ENCODE measurements at places on chromosomes 2 and 18. TPM values are rescaled to one million over a fixed set of nuclear protein-coding genes. Genes with fewer than 3 reads are reported as not detected.
A peak's percentile ranks its signal among the peaks of the same experiment; 100 is the strongest.

GRCh38 chr18:57008001-57008686, 138.7 kb upstream of the BOD1L2 start:
- DNase-seq, result peak; percentile 43

ZNF804A gene
- not detected for total RNA-seq

DNA sequence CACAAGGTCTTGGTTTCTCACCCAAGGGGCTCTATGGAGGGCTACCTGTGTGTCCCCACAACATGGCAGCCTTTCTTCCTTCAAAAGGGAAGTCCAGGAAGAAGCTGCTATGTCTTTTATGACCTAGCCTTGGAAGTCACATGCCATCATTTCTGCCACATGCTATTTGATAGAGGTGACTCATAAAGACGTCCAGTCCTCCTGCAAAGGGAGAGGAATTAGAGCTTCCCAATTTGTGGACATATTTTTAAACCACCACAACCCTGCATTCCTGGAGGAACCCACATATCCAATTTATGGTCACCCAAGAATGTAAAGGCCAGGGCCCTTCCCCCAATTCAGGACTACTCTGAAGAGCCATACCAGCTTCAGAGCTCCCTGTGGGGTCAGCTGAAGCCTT, 246.2 kb downstream of the CYP26B1 start:
- DNase-seq, result no peak

- no peak for DNase-seq
Observed at GRCh38 chr2:69188182-69188900, 175.4 kb downstream of the ANTXR1 start.

GRCh38 chr18:76932026-76932819, 109.9 kb downstream of the ZNF236 start:
- peak; percentile 92 for DNase-seq

CHRND gene
- total RNA-seq, result not detected

DNA sequence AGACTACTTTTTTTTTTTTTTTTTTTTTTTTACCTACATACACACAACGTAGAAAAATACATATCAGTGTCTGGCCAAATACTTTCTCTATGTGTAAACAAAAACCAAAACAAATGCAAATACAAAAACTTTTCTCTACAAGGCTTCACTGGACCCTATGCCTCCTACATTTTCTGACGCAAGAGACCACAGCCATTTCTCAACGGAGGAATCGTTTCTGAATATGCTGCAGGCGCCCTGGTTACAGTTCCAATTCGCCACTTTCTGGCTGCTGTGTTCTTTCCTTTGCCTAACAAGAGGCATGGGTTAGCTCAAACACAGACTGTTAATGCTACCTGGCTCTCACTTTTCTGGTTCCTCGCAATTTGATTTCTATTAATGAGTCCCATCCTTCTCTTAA, 96.4 kb downstream of the EPB41L3 start:
- no peak for DNase-seq

GRCh38 chr2:220660277-220661145, 911.6 kb downstream of the EPHA4 start:
- DNase-seq, result no peak

- no peak for DNase-seq
Observed at GRCh38 chr2:185757356-185757755, 18.8 kb downstream of the FSIP2 start.

GRCh38 chr18:63320975-63321265, 1.4 kb upstream of the BCL2 start:
- no peak for DNase-seq

IL36A gene
- not detected for total RNA-seq

NDC80 gene
- total RNA-seq, result 0.44 TPM

- DNase-seq, result peak; percentile 82
Observed at GRCh38 chr2:233053928-233054784, 6.0 kb upstream of the INPP5D start.

GRCh38 chr2:107374249-107374648, 452.4 kb upstream of the RGPD4 start:
- no peak for DNase-seq

DNA sequence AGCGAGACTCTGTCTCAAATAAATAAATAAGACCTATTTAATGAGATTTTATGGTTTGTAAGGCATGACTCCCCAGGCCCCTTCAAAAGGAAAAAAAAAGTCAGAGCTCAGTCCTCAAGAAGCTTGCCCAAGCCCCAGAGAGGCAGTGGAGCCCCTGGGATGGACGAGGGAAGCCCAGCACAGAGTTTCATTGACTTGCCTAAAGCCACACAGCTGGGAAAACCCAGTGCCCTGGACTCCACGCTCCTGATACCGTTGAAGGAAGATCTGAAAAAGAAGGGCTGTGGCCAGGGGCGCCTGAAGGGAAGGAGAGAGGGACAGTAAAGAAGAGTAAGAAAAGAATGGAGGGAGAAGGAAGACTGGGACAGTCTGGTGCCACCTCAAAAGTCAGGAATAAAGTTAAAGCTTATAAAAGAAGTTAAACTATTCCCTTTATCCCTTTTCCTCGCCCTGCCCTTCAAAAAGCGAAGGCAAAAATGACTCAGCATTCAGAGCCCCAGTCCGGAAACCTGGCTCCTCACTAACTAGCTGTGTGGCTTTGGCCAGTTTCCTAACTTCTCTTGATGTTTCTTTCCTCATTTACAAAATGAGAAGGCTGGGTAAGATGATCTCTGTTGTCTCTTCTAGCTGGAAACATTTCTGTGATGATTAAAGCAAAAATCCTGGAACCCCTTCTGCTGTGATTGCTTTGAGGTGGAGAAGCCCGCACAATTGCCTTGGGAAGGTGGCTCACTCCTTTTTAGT, 46.7 kb downstream of the LYPD1 start:
- no peak for DNase-seq

DNA sequence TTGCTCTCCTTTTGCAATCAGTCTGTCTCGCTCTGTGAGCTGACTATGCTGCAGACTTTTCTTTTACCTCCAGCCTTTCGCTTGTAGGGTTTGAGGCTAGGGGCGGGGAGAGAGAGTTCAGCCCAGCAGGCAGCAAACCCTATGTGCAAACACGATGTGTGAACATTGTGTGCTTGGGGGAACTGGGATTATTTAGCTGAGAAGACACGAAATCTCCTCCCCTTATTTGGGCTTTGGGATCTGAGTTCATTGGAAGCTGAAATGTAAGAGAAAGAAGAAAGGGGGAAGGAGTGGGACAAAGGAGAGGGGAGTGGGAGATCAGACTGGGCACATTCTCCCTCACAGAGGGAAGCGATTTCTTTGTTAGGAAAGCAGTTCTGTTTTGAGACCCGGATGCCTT, 189.6 kb upstream of the TNP1 start:
- DNase-seq, result no peak

CCDC195 gene
- total RNA-seq, result not detected

DNA sequence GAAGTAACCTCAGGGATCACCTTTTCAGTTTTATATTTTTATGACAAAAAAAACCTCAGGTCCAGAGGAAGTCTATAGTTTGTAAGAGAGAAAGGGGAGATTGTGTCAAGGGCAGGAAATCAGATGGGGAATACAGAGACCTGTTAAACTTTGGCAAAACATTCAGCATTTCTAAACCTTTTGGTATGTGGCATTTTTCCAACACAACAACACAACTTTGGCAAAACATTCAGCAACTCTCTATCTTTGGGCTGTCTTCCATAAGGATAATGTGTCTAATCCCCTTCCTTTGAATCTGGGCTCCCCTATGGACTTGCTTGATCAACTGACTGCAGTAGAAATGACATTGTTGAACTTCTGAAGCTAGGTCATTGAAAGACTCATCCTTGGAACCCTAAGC, 220.6 kb upstream of the CCDC68 start:
- no peak for DNase-seq

DNA sequence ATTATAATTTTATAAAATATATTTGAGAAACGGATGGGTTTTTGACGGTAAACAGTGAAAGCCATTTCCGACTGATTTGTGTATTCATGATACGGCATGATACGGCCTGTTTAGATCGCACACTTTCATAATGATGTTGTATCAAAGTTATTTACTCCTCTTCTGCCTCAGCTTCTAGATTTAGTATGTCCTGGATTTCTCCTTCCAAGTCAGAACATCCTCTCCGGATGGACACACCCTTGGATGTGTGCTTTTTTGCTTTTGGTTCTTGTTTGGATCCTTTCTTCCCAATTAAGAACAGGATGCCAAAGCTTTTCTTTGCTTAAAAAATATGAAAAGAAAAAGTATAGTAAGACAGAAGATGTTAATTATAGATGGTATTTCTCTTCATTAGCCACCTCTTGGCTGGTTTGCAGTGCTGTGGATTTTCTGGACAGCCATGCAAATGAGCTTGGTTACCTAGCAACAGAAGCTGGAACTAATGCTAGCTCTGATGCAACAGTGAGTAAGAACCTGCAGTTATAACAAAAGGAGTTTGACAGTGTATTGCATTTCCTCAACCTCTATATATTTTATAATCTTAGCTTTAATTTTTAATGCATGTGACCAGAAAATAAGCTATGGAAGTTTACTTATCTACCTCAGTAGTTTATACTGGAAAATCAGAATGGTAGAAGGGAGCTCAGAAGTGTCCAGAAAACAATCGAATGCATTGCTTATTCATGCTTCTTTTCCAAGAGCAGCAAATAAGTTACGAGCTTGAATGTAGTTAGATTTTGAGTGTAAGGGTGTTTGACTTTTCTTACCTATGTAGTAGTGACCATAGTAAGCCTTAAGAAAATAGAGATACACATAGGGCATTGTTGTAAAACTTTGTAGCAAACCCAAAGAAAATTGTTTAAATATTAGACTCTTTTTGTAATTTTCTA, 27.9 kb downstream of the RMND5A start:
- no peak for DNase-seq

G6PC2 gene
- not detected for total RNA-seq

DNA sequence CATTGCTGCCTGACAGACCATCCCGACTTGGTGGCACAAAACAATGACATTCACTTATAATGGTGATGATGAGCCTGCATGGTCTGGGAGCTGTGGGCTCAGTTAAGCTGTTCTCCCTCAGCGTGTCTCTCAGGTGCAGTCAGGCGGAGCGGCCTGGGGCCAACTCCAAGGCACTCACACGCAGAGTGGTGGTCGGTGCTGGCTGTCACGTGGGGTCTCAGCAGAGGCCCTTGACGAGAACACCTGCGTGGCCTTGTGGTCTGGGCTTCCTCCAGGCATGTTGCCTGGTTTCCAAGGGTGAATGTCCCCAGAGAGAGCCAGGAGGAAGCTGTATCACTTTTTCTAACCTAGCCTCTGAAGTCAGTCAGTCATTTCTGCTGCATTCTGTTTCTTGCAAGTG, 29.8 kb downstream of the ARMC9 start:
- DNase-seq, result no peak

- no peak for DNase-seq
Observed at GRCh38 chr18:77530732-77531131, 281.1 kb downstream of the GALR1 start.

GRCh38 chr18:63322908-63323634, 3.5 kb upstream of the BCL2 start:
- DNase-seq, result peak; percentile 63

PHLPP1 gene
- total RNA-seq, result 4.9 TPM

- no peak for DNase-seq
Observed at GRCh38 chr2:166768393-166769123, 119.7 kb upstream of the XIRP2 start.

EGR4 gene
- not detected for total RNA-seq

DNA sequence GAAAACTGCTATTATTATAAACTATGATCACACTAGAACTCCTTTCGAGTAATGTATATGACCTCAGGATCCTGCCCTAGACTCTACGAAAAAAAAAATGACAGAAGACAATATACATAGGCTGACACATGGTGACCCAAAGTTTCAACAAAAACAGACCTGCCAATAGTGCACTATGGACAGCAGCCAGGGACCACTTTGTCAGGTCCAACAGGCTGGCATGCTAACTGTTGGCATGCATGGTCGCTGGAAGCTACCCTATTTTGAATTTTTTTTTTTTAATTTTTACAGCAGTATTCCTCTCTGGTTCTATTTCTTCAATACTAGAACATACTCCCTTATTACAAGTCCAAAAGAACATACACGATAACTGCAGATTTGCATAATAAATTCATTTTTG, 38.1 kb downstream of the REV1 start:
- DNase-seq, result no peak

- no peak for DNase-seq
Observed at GRCh38 chr2:237603049-237603717, 12.6 kb upstream of the RAB17 start.

DNA sequence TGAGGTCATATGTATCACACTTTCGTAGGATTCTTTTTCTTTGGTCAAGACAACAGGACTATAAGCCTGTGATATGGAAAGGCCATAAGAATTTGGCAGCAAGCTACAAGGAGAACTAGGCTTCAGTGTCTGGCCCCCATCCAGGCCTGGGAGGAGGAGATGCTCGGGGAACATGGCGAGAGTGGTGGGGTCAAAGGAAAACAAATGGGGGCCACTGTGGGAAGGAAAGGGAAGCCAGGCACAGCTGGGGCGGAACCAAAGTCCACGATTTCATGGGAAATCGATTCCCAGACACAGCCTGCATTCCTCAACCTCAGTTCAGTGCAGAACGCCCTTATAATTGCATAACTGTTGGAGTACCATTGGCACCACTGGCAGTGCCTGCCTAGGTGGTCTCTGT, 58.2 kb downstream of the MBP start:
- no peak for DNase-seq

- DNase-seq, result no peak
Observed at GRCh38 chr2:211347328-211347727, 790.9 kb downstream of the CPS1 start.

DNA sequence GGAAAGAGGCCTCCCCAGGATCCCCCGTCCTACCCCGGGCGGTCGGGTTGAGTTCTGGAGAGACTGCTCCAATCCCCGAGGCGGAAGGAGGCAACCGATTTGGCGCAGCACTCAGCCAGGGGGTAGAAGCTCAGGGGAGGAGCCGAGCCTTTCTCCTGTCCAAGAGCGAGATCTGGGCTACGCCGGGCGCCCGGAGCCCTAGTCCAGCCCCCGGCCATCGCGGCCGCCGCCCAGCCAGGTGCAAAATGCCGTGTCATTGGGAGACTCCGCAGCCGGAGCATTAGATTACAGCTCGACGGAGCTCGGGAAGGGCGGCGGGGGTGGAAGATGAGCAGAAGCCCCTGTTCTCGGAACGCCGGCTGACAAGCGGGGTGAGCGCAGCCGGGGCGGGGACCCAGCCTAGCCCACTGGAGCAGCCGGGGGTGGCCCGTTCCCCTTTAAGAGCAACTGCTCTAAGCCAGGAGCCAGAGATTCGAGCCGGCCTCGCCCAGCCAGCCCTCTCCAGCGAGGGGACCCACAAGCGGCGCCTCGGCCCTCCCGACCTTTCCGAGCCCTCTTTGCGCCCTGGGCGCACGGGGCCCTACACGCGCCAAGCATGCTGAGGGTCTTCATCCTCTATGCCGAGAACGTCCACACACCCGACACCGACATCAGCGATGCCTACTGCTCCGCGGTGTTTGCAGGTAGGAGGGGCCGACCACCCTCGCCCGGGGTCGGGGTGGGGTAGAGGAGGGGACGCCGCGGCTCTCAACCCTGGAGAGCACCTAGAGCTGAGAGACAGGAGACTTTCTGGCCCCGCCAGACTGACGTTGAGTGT, at the start of gene DYSF:
TSS of gene DYSF (plus strand) at position 158 of the 817 bp plus-strand sequence.
- peak; percentile 88 for DNase-seq

IER3IP1 gene
- 9.4 TPM for total RNA-seq

FMNL2 gene
- 7.2 TPM for total RNA-seq

GRCh38 chr2:114265261-114265660, 177.2 kb upstream of the DPP10 start:
- no peak for DNase-seq

FAP gene
- 0.97 TPM for total RNA-seq

GRCh38 chr2:177010146-177010545, 202.4 kb upstream of the HNRNPA3 start:
- DNase-seq, result no peak
